A375 (cell line): ENCODE measurements at places on chromosomes 7 and 10. TPM values are rescaled to one million over a fixed set of nuclear protein-coding genes. Genes with fewer than 3 reads are reported as not detected.

OR9A2 gene
- 0.38 TPM in 1 of 2 replicates, not detected in the other for total RNA-seq

TEX36 gene
- 0.27 and 0.30 TPM in 2 replicates for total RNA-seq

COA1 gene
- 153 and 163 TPM in 2 replicates for total RNA-seq

SLC26A5 gene
- not detected in 2 replicates for total RNA-seq

ZMIZ1 gene
- total RNA-seq: 25.6 and 28.4 TPM in 2 replicates

RNF148 gene
- 0.87 and 1.1 TPM in 2 replicates for total RNA-seq

DNAJB6 gene
- 220 and 223 TPM in 2 replicates for total RNA-seq

SLC13A4 gene
- not detected in 2 replicates for total RNA-seq
